Activated CD4-positive, alpha-beta T cell treated with anti-CD3 and anti-CD28 coated beads, Interleukin-2, amount 50 U/mL, for 48 hours (primary cell): ENCODE measurements at places on chromosomes 12 and 14.
A peak's percentile ranks its signal among the peaks of the same experiment; 100 is the strongest.

DNA sequence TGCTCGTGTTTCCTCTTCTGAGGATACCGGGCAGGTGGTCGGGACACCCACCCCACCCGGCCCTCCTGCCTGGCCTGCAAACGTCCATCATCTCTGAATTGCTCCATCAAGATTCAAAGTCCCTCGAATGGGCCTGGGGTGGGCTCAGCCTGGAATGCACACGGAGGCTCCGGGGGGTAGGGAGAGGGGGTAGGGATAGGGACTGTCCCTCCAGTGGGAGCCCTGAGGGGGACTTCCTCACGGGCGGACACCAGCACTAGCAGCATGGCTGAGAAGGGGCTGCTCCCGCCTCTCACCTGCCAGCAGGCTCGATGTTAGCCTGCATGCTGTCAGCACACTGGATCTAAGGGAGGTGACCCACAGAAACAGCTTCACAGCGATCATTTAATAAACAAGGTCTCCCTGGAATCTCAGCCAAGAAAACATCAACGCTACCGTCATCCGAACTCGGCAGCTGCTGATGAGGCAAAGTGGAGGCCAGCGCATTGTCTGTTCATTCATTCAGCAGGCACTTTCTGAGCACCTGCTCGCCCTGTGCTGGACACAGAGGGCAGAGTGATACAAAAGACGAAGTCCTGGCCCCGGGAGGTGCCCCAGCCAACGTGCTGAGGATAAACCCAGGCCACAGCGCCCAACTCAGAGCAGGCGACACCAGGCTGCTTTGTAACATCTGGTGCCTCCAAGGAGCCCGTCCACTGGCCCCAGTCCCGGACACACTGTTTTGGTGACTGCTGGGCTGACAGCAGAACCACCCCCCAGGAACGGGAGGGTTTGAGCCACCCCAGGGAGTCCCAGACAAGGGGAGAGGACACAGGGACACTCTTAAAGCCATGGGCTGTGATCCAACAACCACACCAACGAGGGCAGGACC lies 6.3 kb downstream of the TMEM179 start:
- DNase-seq = no peak

GRCh38 chr14:77264466-77265186 lies 6.4 kb downstream of the NGB start:
- DNase-seq = no peak

DNA sequence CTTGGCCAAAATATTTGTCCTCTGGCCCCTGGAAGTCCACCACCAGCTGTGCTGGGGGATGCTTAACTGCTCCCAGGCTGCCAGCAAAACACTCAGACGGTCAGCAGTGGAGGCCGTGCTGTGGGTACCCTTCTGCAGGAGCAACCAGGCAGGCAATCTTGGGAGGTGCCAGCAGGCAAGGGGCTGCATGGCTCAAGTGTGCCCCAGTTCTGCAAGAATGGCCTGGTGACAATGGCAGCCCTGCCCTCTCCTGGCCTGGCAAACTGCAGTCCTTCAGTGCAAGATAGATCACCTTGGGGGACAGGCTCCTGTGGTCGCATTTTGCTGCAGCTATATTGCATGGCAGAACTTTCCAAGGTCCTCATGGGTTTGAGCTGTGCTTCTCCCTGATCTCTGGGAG lies 728.3 kb downstream of the TMTC2 start:
- DNase-seq = no peak

- no peak for DNase-seq
These were observed 347.9 kb downstream of the BCAT1 start for GRCh38 chr12:24600996-24601395.

GRCh38 chr14:65208548-65208947 lies 106.2 kb upstream of the MAX start:
- DNase-seq = no peak

DNA sequence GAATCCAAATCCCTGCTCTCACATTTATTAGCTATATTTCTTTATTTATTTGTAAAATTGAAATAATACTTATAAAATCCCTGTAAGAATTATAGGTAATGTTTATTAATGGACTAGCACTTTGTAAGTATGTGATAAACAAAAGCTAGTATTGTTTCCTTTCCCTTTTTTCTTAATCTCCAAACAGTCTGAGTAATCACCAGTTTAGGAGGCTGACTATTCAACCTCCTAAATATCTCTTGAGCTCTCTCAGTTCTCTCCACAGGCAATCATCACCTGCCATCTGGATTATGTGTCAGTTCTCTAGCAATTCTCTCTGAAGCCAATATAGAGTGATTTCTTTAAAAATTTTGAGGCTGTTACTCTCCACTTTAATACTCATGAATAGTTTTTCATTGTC lies 9.2 kb upstream of the LYZ start:
- DNase-seq = no peak

DNA sequence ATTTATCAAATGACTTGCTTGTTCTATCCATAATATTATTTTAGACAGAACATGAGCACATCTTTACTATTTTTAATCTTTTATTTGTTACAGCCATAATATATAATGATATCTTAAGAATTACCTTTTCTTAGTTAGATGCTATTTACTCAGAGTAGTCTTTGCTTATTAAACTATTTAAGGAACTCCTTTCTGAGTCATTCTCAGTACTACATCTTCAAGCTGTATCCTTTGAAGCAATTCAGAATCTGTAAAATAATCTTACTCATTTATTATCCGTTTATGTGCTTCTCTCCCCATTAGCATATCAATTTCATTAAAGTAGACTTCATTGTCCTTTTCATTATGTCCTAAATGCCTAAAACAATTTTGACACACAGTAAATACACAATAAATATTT lies 240.4 kb upstream of the FAR2 start:
- DNase-seq = no peak

- DNase-seq = no peak
These were observed 3.6 kb upstream of the NUDT4 start for GRCh38 chr12:93373961-93374656.

- no peak for DNase-seq
These were observed 60.3 kb downstream of the MED13L start for GRCh38 chr12:116217045-116217735.

GRCh38 chr14:79576424-79576823 lies 634.9 kb downstream of the DIO2 start:
- DNase-seq = no peak

GRCh38 chr12:85626784-85627171 lies 209.4 kb downstream of the RASSF9 start:
- DNase-seq = no peak

DNA sequence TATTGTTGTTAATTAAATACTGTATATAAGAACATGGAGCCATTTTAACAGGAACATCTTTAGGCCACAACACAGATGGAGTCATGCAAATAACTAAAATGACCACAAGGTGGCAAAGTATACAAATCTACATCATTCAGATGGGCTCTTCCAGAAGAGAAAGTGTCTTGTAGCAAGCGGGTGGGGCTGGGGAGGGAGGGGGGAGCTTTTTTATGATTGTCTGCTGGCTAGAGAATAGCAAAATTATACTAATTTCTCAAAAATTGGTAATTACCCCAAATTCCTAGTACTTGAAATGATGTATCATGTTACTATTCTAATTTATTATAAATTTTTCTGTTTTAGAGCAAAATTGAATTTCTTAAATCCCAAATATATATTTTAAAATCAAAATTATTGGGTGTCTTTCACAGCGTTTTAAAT lies 378.7 kb downstream of the PRKD1 start:
- DNase-seq = no peak

DNA sequence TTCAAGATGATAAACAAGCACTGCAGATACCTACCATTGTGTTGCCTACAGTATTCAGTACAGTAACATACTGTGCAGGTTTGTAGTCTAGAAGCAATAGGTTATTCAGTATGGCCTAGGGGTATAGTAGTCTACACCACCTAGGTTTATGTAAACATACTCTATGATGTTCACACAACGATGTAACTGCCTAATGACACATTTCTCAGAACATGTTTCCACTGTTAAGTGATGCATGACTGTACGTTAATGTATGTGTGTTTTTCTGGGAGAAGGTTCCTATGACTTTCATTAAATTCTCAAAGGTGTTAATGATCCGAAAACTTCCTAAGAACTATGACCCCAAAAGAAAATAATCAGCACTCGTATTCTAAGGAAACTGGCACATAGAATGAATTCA lies 20.9 kb upstream of the CALM1 start:
- DNase-seq = no peak

- DNase-seq = no peak
These were observed 934.4 kb downstream of the FLRT2 start for GRCh38 chr14:86464341-86464740.

DNA sequence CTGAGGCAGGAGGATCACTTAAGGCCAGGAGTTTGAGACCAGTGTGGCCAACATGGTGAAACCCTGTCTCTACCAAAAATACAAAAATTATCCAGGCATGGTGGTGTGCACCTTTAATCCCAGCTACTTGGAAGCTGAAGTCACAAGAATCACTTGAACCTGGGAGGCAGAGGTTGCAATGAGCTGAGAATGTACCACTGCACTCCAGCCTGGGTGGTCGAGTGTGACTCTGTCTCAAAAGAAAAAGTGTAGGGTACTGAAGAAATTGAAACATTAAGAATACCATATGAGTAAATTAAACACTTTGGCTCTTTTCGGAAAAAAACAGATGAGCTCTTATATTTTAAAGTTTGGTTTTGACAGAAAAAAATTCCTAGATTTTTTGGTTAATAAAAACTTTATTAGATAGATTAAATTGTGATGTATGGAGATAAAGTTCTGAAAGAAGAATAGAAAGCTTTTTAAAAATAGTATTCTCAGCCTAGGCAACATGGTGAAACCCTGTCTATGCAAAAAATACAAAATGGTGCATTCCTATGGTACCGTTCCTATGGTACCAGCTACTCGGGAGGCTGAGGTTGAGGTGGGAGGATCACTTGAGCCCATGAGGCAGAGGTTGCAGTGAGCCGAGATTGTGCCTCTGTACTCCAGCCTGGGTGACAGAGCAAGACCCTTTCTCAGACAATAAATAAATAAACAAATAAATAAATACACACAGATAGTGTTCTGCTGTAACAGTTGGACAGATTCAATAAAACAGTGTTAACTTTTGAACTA lies 20.1 kb downstream of the MDM2 start:
- DNase-seq = no peak

- DNase-seq = no peak
These were observed 31.6 kb upstream of the PTPRQ start for GRCh38 chr12:80412343-80412953.

DNA sequence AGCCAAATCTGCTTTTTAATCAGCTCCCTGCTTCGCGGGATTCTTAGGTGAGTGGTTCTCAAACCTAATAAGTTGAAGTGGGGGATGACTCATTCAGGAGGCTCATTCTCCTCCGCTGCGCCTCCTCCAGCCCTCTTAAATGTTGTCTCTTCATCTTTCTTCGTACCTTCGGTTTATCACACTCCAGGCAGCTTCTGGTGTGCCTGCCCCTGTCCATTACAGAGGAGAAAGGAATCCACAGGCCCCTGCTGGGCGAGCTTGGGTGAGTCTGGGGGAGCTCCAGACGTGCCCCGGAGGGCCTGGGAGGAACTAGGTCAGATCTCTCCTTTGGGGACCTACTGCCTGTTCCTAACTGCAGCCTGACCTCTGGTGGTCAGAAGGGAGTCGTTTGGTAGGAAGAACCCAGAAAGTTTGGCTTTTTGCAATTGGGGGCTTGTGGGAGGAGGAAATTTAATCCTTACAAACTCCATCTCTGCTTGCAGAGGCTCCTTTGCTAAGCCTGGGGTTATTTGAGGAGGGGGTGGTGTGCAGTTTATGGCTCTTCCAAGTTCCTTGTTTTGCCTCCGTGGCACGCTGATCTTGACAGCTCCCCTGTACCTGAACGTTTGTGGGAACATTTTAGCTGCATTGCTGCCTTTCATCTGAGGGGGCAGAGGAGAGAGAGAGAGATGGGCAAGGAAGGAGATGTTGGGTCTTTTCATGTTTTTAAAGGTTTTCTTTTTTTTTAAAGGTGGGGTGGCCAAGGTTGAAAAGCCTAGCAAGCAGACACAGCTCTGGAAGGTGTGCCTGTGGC lies 84.1 kb upstream of the GNG2 start:
- peak; percentile 35 for DNase-seq

DNA sequence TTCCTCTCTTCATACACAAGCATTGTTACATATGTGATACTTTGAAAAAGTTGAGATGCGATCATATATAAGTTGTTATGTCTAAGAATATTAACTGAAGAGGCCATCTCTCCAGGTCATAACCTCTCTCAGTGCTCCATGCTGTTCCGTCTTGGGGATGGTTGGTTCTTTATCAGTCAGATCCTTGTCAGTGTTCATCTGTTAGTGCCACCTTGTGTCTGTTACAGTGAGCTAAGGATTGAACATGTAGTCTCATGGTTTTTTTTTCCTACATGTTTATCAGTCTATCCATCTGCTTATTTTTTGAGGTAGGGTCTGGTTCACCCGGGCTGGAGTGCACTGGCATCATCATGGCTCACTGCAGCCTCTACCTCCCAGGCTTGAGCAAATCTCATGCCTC lies 30.5 kb downstream of the EP400 start:
- no peak for DNase-seq

- peak; percentile 67 for DNase-seq
These were observed 36.1 kb downstream of the BAZ2A start for GRCh38 chr12:56593909-56594621.

GRCh38 chr12:25652371-25652770 lies 99.3 kb upstream of the LMNTD1 start:
- DNase-seq = no peak

GRCh38 chr14:92282669-92283068 lies 40.3 kb upstream of the SLC24A4 start:
- no peak for DNase-seq

DNA sequence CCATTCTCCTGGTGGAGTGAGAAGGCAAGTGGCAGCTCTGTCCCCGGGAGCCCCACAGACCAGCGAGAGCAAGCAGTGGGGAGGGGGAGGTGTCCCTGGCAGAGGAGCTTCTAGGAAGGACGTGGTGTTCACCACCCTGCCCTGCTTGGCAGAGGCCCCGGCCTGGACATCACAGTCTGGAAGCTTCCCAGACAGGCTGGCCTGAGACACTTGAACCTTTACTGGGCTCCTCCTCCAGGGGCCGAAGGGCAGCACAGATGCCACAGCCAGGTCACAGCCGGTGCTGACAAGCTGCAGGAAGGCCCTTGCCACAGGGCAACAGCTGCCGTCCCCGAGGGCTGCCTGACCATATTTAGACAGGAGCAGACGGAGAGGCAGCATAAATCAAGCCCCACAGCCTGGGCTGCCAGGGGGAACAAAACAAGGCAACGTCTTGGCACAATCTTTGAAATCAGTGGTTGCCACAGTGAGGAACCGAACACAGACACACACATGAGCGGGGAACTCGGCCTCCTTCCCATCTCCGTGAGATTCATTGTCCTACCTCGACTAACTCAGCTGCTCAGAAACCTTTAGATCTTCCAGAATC lies 28.5 kb downstream of the PRIMA1 start:
- no peak for DNase-seq

GRCh38 chr14:104634138-104634760 lies 29.7 kb upstream of the TMEM179 start:
- no peak for DNase-seq

- no peak for DNase-seq
These were observed 42.8 kb downstream of the ZNF664 start for GRCh38 chr12:124015494-124016461.

DNA sequence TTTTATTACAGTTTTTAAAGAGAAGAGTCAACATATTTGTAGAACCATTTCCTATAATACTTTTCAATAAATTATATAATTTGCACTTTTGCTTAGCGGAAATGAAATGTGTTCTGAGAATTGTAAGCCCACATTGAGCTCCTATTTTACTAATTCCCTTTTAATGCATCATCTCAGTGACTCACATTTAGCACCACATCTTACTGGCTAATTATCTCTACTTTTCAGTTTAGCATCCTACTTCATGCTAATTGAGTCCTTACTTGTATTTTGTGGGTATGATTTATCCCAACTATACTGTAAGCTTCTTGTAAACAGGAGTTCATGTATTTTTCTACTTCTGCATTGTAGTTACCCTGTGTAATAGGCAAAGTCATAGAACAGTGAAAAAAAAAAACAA lies 67.5 kb downstream of the TMX1 start:
- no peak for DNase-seq
